HAP-1 (cell line): ENCODE measurements at places on chromosomes 12 and 14.
A peak's percentile ranks its signal among the peaks of the same experiment; 100 is the strongest.

GRCh38 chr12:29278673-29279420 is 102.1 kb downstream of the ERGIC2 start:
- no peak for DNase-seq

DNA sequence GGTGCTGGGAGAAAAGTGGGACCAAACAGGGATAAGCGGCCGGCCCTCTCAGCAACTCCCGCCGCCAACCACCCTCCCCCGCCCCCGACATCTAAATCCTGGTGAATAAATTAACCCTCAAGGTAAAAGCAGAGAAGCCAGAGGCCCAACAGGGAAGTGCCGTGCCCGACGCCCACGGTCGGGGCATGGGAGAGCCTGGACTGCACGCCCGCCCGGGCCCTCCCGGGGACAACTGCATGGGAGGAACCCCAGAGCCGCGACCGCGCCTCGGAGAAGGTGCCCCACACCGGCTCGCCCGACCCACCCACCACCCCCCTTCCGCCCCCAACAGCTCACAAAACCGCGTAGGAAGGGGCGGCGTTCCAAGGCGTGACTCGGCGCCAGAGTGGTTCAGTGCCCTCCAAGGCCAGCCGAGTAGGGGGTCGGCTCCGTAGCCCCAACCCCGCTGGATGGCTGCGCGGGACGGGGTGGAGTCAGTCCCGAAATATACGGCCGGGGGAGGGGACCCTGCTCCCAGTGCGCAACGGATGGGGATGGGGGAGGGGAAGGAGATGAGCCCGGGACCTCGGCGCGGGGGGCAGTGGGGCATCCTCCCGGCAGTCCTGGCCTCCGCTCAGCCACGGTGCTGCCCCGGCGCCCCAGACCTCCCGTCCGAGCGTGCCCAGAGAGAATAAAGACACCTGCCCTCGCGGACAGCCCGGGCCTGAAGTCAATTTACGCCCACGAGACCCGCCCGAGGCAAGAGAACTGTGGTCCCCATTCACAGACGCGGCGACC is 732 bp downstream of the SLC25A29 start:
- DNase-seq: peak; percentile 63

DNA sequence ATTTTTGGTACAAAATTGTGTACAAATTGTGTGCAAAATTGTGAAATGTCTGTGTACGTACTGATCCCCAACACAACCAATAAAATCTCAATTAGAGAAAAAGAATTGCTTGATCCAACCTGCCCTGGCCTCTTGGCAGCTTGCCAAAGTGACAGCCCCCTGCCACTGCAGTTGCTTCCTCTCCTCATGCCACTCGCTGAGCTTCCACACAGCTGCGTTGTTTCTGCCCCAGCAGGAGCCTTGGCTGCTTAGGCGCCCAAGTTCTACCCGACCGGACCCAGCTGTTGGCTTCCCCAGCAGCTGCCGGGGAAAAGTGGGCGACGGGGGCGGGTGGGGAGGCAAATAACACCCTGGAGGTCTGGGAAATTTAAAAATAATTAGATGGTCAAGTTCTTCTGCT is 171.8 kb upstream of the ATF7IP start:
- DNase-seq: no peak

- no peak for DNase-seq
Observed at GRCh38 chr12:48985475-48985897, 7.4 kb downstream of the WNT1 start.

GRCh38 chr14:65613131-65613650 is 200.7 kb downstream of the FUT8 start:
- peak; percentile 98 for DNase-seq

- no peak for DNase-seq
Observed at GRCh38 chr14:63155511-63156185, 48.6 kb upstream of the RHOJ start.

DNA sequence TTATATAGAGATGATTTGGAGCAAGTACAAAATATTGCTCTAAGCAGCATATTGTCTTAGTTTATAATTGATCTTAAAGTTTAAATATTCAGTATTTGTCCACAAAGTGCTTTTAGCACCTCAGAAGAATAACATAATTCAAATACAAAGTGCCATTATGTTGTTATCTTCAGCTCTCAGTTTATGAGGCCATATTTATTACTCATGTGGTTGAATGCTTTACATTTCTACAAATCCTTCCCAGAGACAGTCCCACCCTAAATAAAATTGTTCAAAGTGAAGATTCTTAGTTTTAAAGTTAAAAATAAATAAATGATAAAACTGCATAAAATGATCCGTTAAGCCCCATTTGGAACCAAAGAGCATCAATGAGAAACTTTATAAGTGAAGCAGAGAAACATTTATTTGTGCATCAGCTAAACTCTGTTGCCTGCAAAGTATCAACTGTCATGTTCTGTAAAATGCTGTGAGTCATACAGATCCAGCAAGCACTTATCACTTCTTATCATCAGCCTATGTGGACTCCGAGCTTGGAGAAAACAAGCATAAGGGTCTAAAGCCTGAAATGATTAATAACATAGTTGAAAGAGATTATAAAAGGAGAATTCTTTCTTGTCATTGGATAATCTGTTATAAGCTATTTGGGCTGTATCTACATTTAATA is 218.9 kb downstream of the ADAMTS20 start:
- no peak for DNase-seq

GRCh38 chr12:124332058-124332672 is 37.3 kb downstream of the RFLNA start:
- peak; percentile 32 for DNase-seq

GRCh38 chr14:79197516-79197915 is 1013.8 kb downstream of the DIO2 start:
- DNase-seq: no peak

DNA sequence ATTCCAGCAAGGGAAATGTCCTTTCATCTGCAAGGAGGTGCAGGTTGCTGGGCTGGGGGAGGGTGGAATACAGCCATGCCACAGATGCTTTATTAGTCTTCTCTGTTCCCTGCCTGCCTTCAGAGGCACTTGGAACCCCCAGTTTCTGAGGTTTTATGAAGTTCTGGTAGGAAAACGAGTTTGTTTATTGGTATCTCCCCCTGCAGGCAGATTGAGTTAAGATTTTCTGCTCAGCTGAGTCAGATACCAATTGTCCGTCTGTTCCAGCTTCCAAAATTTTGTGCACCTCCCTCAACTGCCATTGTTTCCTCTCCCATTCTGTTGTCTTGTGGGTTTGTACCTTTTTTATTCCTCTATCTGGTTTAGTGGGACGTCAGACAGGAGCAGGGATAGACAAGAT is 155.6 kb downstream of the ETV6 start:
- no peak for DNase-seq

DNA sequence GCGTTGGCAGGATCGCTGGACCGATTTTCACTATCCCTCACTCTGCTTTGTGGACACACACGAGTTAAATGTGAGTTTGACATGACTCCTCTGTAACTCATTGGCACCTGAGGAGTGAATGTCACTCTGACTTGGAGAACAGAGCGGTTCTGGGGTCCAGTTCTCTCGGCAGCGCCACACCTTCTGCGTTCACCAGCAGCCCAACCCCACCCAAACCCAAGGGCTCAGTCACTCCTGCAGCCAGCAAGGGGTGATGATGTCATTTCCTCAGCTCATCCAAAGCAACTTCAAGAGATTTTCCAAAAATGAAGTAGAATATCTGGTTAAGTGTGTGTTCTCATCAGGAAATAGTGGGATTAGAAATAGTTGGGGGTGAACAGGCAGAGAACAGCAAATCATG is 36.3 kb downstream of the ADGRD1 start:
- DNase-seq: no peak

- no peak for DNase-seq
Observed at GRCh38 chr12:115722181-115722580, 555.3 kb downstream of the MED13L start.

DNA sequence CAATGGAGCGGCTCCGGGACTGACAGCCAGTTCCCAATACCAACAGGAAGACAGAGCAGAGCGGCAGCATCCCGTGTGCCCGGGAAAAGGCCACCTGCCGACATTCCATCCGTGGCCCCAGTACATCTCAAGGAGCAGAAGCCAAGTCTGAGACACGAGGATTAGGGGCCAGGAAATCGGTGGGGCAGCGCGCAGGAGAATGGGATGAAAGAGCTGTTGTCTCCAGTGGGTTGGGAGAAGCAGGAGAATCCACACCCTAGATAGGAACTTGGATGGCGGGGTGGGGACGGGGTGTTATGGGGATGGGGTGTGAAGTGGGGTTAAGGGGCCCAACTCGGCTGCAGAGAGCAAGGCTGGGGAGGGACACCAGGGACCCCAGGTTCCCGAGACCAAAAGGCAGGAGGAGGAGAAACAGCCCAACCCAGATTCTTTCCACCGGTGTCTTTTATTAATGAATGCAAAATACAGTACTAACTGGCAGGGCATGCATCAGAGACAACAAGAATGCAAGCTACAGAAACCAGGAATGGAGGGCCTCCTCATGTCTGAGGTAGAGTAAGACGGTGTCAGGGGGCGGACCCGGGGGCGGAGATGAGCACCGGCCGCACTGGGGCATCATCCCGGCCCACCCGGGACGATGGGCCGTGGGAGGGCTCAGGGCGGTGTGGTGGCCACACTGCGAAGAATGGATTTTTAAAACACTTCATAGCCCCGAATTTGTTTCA is 50.3 kb downstream of the BEGAIN start:
- DNase-seq: peak; percentile 6

GRCh38 chr12:111454311-111454710 is 48.6 kb downstream of the SH2B3 start:
- no peak for DNase-seq

DNA sequence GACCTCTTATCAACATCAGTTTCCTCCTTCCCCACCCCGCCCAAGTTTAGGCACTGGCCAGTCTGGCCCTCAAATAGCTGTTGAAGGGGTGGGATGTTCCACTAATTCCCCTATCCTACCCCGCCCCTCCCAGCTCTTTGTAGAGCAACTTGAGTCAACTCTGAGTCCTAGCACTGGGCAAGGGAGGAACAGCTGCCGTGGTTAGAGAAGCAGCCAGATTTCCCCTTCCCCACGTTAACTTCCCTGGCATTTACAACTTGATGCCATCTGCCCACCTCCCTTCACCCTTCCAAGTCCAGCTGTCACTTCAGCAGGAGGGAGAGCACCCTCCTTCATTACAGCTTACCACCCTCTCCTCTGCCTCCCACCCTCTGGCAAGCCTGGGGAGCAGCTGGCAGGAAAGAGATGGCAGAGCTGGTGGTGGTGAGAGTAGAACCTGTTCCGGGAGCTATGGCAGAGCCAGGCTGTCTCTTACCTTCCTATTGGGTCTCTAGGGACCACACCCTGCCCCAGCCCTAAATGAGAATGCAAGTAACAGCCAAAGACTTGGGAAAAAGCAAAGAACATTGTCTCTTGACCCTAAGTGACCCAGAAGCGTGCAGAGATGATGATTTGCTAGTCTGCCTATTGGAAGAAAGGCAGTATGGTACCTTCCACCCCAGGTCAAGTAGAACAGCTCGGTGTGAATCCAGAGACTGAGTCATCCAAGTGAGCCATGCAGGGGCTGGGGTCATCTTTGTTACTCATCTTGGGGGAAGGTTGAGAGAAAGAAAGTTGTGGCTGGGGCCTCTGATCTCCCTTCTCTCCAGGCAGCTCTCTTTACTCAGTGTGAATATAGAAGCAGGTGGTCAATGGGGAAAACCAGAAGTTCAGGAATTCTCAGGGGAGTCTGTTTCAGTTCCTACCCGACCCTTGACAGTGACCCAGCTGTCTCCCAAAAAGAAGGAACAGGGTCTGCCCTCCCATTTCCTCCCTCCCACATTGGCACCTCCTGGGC is 1.5 kb downstream of the BLOC1S1 start:
- no peak for DNase-seq
